Right hindlimb (tissue), 1 donor: ENCODE measurements at places on chromosomes 4 and X.

GRCh38 chr4:133823177-133823576 lies 378.4 kb downstream of the PABPC4L start:
- no peak for DNase-seq

GRCh38 chr4:148016063-148016637 lies 284.3 kb downstream of the ARHGAP10 start:
- DNase-seq, result no peak

DNA sequence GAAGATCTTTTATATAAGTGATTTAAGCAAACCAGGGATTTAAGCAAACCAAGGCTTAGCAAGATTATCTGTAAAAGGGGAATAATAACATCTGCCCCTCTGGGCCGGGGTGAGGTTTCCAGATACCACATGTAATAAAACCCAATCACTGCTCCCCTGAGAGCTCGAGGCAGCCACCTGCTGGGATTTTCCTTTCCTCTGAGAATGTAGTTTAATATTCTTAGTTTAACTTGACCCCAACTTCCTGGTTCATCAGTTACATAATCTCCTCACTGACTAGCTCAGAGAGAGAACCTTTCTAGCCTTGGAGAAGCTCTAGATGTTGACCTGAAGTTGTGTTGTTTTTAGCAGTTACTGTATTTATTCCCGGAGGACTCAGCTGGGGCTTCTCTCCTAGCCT lies 322.4 kb downstream of the ARHGAP10 start:
- DNase-seq, result no peak

DNA sequence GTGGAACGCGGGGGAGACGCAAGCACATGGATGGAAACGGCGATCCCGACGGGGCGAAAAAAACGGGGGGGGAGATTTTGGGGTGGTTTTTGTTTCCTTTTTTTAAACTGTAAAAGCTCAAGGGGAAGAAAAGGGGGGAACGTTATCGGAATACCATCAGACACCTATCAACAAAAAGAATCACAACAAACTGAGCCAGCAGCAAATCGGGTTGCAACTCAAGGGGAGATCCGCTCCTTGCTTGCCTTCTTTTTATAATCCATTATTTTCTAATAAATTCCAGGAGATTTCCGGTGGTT lies 616 bp downstream of the MAML3 start:
- DNase-seq, result no peak

DNA sequence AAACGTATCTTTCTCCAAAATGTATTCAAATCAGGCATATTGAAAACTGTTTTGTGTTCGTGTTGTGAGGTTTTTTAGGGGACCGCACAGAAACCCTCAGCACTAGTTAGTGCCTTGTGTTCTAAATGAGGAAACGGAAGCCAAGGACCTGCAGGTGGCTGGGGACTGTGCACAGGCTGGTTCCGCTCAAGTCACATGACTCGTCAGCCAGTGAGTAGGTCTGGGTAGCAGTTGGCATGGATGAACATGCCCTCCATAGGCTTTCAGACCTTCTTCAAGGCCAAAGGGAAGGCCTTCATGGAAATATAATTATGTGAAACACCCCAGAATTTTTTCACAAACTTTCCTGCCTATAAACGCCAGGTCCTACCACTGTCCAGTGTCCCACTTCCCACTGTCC lies 1.3 kb upstream of the F11 start:
- no peak for DNase-seq

DNA sequence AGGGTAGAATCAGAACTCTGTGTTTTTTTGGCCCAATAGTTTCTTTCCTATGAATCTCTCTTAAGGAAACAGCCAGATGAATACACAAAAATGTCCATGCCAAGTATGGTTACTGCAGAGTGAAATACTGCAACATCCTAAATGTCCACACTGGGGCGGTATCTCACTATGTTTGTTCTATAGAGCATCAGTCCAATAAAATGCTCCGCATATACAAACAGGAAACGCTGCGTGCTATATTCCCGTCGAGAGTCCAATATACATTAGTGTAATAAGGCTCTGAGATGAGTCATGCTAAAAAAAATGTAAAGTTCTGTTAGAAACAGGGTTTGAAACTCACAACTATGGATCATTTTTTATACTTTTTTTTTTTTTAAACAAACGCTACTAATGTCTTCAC lies 72.9 kb upstream of the ENOX2 start:
- peak; percentile 53 for DNase-seq

DNA sequence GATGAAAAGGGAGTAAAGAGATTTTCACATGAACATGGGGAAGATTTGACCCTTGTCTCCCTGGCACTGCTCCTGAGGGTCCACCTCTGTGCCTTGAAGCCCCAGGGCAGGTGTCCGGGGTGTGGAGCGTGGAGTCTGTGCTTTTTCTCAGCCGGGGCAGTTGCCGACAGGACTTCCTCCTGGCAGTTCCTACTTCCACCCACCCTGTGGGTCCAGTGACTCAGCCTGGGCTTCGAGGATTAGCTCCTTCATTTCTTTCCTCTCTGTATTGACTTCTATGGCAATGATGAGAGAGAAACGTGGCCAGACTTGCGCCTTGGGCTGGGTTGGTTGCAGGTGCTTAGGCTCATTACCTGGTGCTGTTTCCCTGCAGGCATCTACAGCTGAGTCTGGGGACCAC lies 35.9 kb upstream of the CLCN4 start:
- no peak for DNase-seq

- DNase-seq, result no peak
Observed at GRCh38 chrX:38189431-38190250, 31.0 kb downstream of the SRPX start.

DNA sequence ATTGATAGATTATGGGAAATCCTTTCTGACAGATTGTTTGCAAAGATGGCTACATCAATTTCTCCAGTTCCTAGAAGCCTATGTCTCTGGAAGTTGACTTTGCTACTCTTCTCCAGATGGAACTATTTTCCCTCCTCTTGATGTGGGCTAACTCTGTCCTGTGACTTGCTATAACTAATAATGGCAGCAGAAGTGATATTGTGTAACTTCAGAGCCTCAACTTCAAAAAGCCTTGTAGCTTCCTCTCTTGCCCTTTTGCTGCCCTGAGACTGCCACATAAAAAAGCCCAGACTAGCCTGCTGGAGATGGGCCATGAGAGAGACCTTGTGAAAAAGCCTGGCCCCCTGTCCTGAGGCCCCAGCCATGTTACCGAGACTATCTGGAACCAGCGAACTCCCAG lies 210.7 kb upstream of the SLC7A11 start:
- DNase-seq, result no peak

DNA sequence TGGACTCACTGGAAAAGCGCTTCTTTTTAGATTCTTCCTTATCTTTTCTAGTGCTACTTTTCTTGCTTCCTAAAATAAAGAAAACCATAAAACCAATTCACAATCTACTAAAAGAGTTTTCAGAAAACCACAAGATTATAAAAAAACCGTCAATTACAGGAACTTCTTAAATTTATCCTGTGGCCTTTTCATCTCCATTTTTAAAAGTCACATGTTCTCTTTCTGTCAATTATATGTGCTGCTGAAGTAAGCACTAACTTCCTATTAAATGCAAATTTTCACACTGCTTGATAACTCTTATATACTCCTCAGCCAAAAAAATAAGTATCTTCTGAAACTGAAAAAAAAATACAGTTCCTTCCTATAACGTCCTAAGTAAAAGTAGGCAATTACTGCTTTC lies 32.8 kb downstream of the CENPC start:
- DNase-seq, result no peak

GRCh38 chr4:48879561-48880442 lies 26.8 kb downstream of the OCIAD2 start:
- DNase-seq, result no peak

GRCh38 chr4:150647008-150647407 lies 65.1 kb downstream of the MAB21L2 start:
- DNase-seq, result no peak

DNA sequence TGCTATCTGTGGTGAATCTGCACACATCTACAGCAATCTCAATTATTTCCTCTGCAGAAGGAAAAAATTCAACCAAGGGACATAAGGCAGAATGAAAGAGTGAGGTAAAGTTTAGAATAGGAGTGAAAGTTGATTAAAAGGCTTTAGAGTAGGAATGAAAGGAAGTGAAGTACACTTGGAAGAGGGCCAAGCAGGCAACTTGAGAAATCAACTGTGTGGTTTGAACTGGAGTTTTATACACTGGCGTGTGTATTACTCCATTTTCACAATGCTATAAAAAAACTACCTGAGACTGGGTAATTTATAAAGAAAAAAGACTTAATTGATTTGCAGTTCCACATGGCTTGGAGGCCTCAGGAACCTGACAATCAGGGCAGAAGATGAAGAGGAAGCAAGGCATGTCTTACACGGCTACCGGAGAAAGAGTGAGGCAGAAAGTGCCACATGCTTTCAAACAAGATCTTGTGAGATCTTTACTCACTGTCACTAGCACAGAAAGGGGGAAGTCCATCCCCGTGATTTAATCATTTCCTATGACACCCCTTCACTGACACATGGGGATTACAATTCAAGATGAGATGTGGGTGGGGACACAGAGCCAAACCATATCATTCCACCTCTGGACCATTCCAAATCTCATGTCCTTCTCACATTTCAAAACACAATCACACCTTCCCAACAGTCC lies 234.8 kb downstream of the IL15 start:
- DNase-seq, result no peak

GRCh38 chr4:184768296-184768695 lies 34.4 kb upstream of the CENPU start:
- DNase-seq, result no peak

DNA sequence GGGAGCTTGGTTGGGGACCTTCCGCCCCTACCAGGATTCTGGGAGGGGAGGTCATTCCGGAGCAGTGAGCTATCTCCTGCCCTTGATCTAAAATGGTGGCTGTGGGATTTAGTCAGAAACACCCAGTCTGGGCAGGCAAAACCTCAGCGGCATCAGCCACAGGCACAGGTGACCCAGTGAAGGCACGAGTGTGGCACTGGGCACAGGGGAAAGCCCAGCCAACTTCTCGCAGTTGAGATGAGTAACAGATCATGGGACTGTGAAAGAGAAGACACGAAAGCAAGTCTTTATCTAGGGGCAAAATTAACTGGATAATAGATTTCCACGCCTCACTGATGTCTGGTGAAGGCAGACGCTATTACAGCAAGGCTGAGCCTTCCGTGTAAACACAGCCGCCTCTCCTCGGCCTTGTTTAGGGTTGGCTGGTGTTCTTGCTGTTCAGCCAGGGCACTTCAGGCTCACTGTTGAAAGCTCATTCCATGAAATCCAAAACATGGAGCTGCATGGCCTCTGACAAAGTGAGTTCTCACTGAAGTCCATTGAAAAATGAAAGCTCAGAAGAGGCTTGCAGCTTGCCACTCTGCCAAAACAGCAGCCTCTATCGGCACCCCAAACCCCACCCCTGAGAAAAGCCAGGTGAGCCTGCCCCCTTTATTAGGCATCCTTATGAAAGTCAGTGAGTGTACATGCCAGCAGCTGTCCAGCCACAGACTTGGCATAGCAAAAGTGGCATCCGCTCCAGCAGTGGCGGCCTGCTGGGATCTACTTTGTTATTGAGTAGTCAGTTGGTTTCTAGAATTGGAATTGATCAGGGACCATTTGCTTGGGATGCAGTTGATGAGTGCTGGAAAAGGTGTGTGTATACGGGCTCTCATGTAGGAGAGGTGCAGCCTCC lies 102.3 kb upstream of the MTM1 start:
- DNase-seq, result no peak

- no peak for DNase-seq
Observed at GRCh38 chrX:115112411-115112810, 76.8 kb upstream of the RBMXL3 start.

DNA sequence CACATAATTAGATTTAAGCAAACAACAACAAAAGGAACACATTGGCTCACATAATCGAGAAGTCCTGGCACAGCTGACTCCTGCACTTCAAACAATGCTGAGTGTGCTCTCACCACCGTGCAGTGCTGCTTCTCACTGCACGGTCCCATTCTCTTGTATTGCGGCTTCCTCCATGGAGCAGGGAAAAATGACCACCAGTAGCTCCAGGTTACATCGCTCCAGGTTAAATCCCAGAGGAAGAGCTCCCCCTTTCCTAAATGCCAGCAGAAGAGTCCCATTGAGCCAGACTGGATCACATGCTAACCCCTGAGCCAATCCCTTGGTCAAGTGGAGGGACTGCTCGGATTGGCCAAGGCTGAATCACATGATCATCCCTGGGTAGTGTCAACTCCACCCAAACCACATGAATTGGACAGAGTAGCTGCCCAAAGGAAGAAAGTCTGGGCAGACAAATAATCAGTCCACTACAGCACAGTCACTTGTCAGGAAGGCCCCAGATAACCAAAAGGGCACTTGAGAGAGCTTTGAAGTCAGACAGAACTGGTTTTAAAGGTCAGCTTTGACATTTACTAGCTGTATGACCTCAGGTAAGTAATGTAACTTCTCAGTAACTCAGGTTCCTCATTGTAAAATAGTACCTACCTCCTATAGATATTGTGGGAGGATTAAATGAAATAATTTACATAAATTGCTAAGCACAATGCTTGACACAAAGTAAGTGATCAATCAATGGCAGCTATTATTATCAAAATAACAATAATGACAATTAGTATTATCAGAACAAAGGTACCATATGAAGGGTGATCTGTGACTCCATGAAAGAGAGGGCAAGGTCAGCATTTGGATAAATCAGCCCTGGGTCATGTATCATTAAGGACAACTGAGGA lies 14.3 kb downstream of the TEC start:
- DNase-seq, result no peak

DNA sequence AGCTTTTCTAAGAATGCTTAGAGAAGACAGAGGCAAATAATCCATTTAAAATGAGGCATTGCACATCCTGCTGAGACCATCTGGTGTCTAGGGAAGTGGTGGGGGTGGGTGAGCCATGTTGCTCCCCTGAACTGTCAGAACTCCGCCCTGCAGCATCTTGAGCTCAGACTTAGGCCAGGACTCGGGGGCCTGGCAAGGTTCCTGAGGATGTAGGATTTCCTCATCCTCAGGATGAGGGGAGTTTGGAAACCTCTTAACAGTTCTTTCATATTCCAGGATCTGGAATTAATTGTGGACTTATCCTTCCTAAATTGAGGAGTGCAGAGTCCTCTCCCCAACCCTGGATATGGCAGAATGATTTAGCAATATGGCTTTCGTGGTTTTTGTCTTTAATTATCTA lies 6.6 kb downstream of the TLL1 start:
- DNase-seq, result peak; percentile 20

- DNase-seq, result no peak
Observed at GRCh38 chr4:168853770-168854169, 156.3 kb downstream of the CBR4 start.

GRCh38 chrX:34503119-34503518 lies 154.0 kb downstream of the TMEM47 start:
- no peak for DNase-seq

- DNase-seq, result no peak
Observed at GRCh38 chr4:142353149-142353738, 492.9 kb downstream of the INPP4B start.

GRCh38 chrX:107537815-107538214 lies 88.4 kb downstream of the FRMPD3 start:
- DNase-seq, result no peak
